ENCODE measurements at places on chromosomes 6 and 20.

DNA sequence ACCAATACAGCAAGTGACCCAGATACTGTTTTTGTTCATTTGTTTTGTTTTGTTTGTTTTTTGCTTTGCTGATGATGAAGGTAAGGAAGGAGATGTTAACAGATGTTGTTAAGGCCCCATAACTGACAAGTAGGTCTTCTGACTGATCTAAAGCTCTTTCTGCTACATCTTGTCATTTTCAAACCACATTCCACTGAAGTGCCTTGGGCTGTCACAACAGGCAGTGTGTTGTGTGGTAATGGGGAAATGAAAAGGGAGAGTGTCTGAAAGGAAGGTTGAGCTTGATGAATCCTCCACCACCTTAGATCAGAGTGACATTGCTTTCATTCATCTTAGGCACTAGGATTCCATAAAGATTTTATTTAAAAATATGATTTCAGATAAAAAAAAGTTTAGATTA lies 479.4 kb upstream of the SYNCRIP start:
- DNase-seq: no peak

GRCh38 chr6:114339706-114340105 lies 3.1 kb downstream of the HS3ST5 start:
- DNase-seq: no peak

DNA sequence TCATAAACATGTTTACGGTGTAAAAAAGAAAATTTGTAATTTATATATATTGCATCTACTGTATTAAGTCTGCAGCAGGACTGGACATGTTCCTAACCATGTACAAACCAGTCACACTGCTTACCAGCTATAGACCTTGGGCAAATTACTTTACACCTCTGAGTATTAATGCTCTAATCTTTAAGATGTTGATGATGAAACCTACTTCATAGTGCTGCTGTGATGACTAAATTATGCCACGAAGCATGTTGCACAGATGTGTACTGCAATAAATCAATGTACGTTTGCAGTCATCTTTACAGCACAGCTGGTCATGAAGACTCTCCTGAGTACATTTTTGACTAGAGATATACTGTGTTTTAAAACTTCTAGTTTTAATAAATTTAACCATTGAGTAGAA lies 42.6 kb downstream of the PRKN start:
- DNase-seq: no peak

GRCh38 chr6:13418844-13419243 lies 68.6 kb downstream of the GFOD1 start:
- no peak for DNase-seq

- DNase-seq: no peak
Observed at GRCh38 chr20:48003021-48003420, 217.7 kb upstream of the SULF2 start.

Data from activated T-helper 9 cell treated with anti-CD3 and anti-CD28 coated beads, Interleukin-2, amount 50 U/mL, for 16 hours (primary cell).